Uterus (tissue), 4 donors: ENCODE measurements at places on chromosomes 3 and 15.

- no peak for DNase-seq
These were observed 789.8 kb downstream of the NAALADL2 start for GRCh38 chr3:175648899-175649298.

GRCh38 chr3:25438791-25439555, 10.9 kb downstream of the RARB start:
- DNase-seq: no peak

- no peak for DNase-seq
These were observed 364.1 kb upstream of the CNTN4 start for GRCh38 chr3:1734494-1735122.

DNA sequence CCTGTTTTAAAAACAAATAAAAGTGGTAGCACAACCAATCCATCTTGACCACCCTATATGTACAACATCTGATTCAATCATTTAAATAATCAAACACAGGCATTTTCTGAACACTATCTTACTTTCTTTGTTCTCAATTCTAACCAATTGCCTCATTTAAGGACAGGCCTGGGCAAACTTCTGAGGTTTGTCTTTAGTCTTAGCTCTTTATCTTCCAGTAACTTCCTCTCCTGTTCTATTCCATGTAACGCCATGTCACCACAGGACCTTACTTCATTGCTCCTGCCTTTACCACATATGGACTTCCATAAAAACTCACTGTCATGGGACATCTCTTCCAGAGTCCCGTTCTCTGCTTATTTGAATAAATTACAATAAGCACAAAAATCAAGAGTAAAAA, 14.9 kb downstream of the HDGFL3 start:
- DNase-seq: no peak

GRCh38 chr3:134918441-134918840, 123.4 kb downstream of the EPHB1 start:
- DNase-seq: no peak

DNA sequence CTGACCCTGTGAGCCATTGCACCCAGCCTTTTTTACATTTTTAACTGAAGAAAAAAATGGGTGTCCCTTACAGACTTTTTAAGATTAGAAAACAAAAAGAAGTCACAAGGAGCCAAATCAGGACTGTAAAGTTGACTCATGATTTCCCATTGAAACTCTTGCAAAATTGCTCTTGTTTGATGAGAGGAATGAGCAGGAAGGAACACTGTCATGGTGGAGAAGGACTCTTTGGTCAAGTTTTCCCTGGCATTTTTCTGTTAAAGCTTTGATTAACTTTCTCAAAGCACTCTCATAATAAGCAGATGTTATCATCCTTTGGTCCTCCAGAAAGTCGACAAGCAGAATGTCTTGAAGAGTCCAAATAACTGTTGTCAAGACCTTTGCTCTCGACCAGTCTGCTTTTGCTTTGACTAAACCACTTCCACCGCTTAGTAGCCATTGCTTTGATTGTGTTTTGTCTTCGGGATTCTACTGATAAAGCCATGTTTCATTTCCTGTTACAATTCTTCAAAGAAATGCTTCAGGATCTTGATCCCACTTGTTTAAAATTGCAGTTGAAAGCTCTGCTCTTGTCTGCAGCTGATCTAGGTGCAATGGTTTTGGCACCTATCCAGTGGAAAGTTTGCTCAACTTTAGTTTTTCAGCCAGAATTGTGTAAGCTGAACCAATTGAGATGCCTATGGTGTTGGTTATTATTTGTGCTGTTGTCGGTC, 369.4 kb downstream of the MAGI1 start:
- DNase-seq: no peak

DNA sequence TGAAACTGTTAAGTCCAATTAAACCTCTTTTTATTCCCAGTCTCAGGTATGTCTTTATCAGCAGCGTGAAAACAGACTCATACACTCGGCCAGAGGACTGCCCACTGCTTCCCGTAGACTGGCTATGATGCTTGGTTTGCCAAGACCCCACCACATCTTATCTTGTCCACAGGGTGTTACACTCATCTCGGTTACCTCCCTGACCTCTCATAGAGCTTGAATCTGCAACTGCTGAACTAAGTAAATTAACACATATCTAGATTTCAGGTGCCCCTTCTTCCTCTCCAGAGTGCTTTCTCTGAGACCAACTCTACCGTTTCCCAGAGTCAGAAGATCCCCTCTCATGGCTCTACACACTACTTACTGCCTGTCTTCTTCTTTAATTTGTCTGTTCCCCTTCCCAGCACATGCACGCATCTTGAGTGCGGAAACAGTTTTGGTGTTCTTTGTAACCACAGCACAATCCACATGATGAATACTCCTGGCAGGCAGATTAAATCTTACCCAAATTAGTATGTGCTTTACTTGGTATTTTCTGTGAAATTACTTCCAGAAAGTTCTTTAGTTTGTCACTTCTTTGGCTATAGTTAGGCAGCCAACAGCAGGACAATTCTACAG, 49.7 kb downstream of the CD200 start:
- DNase-seq: no peak

GRCh38 chr15:95286352-95286880, 1044.1 kb upstream of the NR2F2 start:
- DNase-seq: no peak

DNA sequence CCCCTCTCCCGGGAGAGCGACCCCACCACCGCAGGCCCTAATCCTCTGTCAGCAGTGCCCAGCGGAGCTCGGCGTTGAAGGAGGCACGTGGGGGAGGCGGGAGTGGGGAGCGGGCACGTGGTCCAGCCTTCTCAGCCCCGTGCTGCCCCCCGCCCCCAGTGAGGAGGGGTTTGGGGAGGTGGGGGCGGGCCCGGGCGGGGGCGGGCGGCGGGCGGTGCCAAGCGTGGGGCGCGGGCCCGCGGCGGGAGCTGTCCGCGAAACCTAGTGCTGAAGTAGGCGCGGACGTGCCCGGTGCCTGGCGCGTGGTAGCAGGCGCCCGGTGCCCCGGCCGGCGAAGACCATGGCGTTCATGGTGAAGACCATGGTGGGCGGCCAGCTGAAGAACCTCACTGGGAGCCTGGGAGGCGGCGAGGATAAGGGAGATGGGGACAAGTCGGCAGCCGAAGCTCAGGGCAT, at the start of gene CPLX3:
CPLX3 (plus strand) TSS at position 264 of the 456 bp plus-strand sequence; CDS start at position 341, 77 bp downstream.
- no peak for DNase-seq

DNA sequence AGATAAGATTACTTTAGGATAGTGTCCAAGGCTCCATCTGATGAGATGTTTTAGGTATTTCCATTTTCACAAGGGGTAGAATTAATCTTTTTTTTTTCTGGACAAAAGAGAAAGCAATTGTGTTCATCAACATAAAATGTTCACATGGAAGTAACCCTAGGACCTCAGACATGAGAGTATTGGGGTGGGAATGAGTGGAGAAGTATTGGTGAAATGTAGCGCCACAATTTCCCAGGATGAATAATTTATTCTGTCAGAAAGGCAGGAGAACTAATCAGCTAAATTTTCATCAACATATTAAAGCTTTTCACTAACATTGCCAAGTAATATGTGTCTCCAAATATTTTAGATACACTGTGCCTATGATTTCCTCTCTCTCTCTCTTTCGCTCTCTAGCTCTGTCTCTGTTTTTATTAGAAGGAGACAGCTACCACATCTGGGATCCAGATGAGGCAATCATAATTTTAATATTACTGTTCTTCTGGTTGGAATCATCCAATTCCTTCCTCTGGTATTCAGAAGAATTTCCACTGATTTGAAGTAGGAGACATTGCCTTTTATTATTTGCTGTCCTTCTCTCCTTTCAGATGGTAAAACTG, 21.6 kb upstream of the ZNF280D start:
- DNase-seq: no peak

DNA sequence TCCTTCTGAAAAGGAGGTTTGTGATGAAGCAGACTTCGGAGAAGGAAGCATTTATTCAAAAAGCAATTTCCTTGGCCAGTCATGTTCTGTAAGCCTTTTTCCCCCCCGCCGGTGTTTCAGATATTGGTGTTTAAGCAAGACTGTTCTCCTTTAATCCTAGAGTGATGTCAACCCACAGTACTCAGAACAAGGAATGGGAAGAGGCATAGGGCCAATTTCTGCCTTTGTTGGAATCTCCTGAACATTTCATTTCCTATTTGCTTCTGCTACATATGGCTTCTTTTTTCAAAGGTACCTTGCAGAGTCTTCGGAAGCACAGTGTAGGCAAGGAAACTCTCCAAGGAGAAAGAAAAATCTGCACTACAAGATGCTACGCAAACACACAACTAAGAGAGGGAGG, 713.1 kb upstream of the CFAP20DC start:
- DNase-seq: no peak

GRCh38 chr3:69484507-69485393, 98.9 kb upstream of the FRMD4B start:
- no peak for DNase-seq

GRCh38 chr15:64948916-64949315, 37.2 kb downstream of the ANKDD1A start:
- no peak for DNase-seq

DNA sequence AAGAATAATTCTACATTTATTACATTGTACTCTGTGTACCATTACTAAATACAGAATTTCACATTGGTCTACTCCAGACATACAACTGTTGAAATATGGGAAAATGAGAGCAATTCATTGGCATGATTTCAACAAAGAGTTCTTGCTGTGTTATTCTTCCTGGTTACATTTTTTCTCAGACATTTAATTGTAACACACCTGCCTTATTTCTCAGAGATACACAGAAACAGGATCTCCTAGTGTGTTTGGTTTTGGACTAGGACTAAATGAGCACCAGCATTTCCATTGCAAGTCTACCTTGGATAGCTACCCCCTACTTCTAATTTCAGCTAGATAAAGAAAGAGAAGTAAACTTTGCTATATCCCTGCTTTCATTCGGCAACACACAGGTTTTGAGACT, 274.3 kb upstream of the CNTN4 start:
- no peak for DNase-seq

DNA sequence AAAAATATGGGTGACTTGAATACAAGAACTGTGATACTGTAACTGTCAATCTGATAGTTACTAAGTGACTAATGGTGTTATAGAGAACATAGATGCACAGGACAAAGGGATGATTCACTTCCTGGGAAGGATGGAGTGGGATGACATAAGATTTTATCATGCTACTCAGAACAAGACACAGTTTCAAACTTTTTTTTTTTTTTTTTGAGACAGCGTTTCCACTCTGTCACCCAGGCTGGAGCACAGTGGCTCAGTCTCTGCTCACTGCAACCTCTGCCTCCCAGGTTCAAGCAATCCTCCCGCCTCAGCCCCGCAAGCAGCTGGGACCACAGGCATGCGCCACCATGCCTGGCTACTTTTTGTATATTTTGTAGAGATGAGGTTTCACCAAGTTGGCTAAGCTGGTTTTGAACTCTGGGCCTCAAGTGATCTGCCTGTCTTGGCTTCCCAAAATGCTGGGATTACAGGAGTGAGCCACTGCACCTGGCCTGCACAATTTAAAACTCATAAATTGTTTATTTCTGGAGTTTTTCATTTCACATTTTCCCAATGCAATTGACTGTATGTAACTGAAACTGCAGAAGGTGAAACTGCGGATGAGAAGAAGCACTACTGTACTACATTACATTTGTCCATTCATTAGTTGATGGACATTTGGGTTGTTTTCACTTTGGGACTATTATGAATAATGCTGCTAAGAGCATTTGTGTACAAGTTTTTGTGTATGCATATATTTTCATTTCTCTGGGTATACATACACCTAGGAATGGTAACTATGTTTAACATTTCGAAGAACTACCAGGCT, 40.6 kb downstream of the ADIPOQ start:
- no peak for DNase-seq
